ENCODE measurements at places on chromosomes 2 and 18.

DNA sequence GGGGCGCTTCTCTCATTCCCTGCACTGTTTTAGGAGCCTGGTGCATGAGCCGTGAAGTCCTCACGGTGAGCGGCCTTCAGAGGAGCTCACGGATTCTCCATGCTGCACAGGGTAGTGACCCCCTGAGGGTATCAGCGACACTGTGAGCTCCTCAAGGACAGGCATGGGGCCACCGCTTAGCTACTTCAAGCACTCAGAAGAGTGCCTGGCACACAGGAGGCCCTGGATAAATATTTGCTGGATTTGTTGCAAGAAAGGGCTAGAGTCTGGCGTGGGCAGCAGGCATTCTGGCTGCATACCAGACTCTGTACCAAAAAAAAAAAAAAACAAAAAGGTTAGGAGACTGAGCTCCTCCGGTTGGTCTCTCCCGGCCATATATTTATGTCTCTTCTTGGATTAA, 5.7 kb upstream of the MBP start:
- no peak for DNase-seq

DNA sequence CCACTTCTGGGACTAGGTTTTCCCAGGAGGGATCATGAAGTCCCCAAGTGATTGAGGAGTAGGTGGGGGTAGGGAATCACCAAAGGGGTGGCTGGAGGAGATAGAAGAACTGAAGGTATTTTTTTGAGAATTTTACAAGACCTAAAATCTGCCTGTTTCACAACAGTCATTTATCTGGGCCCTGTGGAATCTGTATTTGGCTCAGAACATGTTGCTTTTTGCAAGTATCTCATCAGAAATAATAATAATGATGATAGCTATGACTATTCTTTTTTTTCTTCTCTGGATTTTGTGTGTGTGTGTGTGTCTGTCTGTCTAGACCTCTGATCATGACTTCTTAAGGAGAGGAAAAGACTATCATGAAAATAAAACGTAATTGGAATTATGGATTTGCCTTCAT, 13.9 kb downstream of the STON1 start:
- no peak for DNase-seq

GRCh38 chr18:35968278-35968880, 4.1 kb upstream of the RMP24 start:
- no peak for DNase-seq

DNA sequence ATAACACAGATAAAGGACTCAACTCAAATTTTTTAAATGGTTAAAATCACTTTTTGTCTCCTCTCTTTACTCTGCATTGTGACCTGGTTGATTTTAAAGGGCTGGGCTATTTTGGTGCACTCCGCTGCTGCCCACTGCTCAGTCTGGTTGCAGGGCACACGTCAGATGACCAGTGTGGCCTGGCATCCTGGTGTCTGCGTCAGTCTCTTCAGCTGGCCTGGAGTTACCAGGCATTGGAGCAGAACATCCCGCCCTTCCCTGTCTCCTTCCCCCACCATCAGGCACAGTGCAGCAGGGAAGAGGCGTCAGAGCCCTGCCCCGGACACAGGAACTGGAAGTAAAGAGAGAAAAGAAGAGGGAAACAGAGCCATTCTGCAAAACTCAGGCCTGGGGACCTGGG, 8.9 kb downstream of the C1QL2 start:
- DNase-seq = no peak

DNA sequence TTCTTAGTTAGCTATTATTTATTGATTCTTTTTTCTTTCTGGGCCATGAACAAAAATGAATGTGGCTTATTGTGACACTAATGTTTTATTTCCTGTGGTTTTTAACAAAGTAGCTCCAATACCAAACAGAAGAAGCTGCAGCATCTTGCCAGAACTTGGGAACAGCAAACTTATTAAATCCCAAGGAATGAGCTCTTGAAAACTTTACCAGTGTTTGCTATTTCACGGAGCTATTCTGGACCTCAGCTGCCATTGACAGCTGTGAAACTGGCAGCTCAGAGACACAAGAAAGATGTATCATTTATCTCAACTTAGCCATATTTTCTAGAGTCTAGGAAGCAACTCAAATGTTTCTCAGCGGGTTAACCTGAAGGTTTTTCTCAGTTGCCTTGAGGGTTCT, 91.0 kb upstream of the NEUROD1 start:
- DNase-seq = no peak

- DNase-seq = no peak
Observed at GRCh38 chr2:144942516-144943256, 422.8 kb upstream of the ZEB2 start.
